ENCODE measurements at places on chromosomes 13 and 19. TPM values are rescaled to one million over a fixed set of nuclear protein-coding genes. Genes with fewer than 3 reads are reported as not detected.

GRCh38 chr19:41802770-41803169 lies 6.4 kb downstream of the CEACAM3 start:
- DNase-seq = no peak

GRCh38 chr19:6735181-6735911 lies 2.0 kb downstream of the GPR108 start:
- no peak for DNase-seq

DNA sequence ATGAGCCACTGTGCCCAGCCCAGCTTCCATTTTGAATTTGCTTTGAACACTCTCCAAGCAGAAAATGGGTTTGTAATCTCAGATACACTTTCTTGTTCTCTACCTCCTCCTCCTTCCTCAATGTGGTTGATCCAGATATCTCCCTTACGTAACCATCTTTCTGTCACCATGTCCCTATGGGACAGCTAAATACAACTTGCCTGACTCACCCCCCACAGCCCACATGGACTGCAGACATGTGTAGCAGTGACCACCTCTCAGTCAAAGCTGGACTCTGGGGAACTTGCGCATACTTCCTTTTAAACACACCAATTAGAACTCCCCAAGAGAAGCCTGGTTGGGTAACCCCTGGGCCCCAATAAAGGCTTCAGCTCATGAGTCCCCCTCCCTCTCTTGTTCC lies 10.8 kb upstream of the ZNF799 start:
- no peak for DNase-seq

ZNF415 gene
- 0.83 TPM for total RNA-seq

DNA sequence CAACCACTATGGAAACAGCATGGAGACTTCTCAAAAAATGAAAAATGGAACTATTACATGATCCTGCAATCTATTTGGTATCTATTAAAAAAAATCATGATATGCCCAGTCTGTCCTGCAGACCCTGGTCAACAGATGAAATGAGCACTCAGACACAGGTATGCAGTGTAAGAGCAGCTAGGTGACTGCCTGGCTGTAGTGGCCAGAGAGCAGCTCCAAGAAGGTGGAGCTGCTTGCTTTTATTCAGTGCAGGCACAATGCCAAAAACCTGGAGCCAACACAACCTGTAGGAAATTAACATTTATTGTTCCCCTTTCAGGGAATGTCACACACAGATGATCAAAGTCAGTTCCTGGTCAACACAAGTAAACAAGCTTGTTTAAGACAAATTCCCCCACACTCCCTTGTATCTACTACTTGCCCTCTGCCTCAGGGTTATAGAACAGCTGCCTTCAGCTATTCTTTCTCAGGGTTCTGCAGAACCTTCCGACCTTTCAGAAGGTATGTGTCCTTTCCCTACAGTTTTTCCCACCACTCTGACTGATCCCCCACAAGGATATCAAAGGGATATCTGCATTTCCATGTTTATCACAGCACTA lies 933.7 kb upstream of the SLITRK5 start:
- DNase-seq = no peak

GRCh38 chr19:51359294-51359693 lies 6.9 kb downstream of the ETFB start:
- DNase-seq = no peak

DNA sequence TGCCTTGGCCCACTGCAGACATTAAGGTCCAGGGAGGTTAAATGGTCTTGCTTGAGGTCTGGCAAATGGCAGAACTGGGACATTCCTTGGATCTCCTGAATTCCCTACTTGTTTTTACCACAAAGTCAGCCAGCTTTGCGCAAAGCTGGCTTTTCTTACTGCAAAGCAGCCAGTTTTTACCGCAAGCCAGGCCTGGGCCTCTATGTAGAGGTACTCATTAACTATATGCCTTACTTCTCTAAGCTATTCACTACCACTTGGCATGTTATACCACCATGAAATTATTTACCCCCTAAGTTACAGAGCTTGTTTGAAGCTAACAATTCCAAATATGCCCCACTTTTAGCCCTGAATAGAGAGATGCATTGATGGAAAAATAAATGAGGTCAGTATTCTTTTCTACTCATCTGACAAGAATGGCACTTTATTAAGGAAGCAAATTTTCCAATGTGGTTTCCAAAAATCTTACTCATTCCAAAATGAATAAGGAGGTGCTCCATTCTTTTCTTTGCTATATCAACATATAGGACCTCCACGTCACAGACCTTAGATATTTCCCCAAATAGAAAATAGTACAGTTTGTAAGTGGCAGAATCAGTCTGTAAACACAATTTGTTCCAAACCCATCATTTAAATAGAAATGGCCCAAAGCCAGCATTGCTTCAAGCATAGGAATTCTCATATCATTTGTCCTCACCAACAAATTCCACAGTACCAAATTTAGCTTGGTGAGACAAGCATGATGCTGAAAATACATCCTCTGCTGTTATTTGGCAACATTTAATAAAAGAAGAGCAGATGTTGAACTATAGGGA lies 143.9 kb upstream of the TSC22D1 start:
- DNase-seq = no peak

DNA sequence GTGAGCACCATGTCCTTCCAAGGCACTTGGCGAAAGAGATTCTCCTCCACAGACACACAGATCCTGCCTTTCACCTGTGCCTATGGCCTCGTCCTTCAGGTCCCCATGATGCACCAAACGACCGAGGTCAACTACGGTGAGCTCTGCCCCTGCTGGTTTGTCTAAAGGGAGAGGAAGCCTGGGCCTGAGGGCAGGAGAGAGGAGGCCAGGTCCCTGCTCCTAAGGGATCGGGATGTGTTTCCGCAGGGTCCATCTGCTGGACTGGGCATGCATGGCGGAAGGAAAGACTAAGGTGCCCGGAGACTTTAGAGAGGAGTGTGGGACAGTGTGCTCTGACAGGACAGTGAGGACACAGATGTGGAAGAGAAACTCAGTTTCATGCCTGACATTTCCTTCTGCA lies 7.6 kb downstream of the SERPINE3 start:
- DNase-seq = no peak

DNA sequence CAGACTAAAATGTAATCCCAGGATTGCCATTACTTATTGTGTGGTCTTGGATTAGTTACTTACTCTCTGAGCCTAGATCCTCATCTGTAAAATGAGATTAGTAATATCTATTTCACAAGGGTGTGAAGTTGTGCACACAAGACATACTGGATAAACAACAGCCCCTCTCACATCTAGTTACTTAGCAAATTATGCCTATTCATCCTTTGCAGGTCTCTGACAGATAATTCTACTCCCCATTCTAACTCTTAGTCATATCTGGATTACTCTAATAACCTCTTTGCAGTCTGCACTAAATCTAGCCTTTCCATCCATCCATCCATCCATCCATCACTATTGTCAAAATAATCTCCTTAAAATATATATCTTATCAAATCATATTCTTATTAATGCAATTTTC lies 12.4 kb downstream of the MTRF1 start:
- no peak for DNase-seq

DNA sequence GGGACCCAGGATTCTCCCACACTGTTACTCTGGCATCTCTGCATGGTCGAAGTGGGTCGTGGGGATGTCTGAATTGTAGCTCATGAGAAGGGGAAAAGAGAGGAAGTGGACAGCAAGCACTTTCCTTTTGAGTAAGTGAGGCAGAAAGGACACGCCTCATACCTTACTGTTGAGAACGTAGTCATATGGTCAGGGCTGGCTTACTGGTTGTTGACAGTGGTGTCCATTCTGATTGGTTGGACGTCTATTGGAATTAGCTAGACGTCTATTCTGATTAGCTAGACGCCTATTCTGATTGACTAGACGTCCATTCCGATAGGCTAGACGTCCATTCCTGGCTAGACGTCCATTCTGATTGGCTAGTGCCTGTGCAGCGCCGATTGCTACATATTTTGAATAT lies 12.4 kb downstream of the GRIN2D start:
- DNase-seq = no peak

- no peak for DNase-seq
Observed at GRCh38 chr19:13417054-13417453, 89.2 kb downstream of the CACNA1A start.

- DNase-seq = no peak
Observed at GRCh38 chr13:37179645-37180044, 74.2 kb upstream of the CSNK1A1L start.

- no peak for DNase-seq
Observed at GRCh38 chr13:79060216-79060615, 345.8 kb downstream of the RBM26 start.

DNA sequence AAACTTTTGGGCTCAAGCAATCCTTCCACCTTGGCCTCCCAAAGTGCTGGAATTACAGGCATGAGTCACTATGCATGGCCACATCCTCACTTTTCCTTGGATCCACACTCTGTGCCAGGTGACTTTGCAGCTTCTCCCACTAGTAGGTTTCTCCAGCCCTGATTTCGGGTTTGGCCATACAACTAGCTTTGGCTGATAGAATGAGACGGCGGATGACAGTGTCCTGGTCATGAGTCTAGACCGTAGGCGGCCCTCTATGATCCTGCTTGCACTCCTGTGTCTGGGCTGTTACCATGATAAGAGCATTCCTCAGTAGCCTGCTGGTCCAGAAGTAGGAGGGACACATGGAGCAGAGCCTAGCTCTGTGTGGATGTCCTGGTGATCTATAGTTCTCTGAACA lies 112.5 kb upstream of the KL start:
- no peak for DNase-seq

DNA sequence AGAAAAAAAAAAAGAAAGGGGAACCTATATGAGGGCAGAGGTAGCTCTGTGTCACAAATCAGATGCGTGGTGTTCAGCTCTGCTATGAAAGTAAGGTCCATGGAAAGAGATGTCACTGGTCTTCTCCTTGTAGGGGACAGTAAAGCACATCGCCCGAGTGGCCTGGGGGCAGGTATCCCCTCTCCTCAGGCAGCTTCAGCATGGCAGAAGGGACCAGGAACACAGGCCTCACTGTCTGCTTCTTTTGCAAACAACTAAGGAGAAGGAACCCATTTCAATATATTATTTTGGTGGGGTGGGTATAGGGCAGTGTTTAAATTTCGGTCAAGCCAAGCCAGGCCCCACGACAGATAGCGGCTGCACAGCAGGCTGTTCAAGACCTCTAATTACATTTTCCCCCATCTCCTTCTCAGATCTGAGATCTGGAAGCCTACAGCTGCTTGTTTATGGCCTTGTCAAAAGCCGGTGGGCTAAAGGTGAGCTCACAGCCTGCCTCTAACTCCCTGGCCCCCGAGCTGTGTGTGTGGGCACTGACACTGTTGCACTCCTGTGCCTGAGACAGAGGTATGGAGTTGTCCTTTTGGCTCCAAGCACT lies 72.8 kb downstream of the HSPH1 start:
- DNase-seq = no peak

DNA sequence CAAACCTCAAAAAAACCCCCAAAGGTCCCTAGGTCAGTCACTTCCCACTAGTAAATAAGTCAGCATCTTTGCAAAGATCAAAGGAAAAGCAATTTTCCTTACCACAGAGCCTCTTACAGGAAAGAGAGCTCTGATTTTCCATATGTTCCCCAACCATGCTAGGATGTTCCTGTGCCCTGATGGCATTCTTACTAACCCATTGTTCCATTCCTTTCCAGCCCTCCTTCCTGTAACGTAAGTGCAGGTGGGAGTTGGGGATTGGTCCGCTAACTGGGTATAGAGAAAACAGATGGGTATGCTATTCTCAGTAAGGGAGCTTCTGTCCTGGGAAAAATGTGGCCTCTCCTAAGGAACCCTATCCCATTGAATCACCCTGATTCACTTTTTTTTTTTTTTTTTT lies 14.3 kb downstream of the DPRX start:
- no peak for DNase-seq

SELENOW gene
- 62.9 TPM for total RNA-seq

B3GNT3 gene
- total RNA-seq = 1.2 TPM

LMTK3 gene
- 0.43 TPM for total RNA-seq

DNA sequence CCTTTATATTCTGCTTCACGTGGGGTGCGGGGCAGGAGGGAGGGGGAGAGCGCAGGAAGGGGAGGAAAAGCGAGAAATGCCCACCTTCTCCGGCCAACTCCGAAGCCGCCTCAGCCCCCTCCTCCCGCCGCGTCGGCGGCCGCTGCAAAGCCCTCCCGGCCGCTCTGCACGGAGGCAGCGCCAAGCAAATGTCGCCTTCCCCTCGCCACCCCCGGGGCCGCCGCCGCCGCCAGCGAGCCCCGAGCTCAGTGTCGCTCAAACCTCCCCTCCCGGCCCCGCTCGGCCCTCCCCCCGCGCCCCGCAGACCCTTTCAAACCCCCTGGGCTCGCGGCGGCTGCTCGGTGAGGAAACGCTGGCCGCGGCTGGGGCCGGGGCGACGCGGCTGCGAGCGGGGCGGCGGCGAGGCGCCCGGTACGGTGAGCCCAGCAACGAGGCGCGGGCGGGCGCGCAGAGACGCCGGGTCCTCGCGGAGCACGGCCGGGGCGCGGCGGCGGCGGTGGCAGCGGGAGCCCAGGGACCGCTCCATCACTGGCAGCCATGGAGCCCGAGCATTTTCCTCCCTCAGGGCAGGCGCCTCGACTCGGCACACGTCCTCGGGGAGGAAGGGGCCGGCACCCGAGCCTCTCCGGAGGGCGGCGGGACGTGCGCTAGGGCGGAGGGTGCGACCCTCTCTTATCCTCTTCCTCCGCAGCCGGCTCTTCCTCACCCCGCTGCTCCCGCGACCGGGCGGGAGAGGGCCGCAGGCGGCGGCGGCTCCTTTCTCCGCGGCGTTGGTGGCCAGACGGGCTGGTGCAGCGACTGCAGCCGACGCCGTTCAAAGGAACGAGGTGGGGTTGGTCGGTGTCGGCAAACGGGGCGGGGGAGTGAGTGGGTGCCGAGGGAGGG lies 463 bp upstream of the TSC22D1 start:
- DNase-seq = no peak

LINGO3 gene
- total RNA-seq = not detected

DNA sequence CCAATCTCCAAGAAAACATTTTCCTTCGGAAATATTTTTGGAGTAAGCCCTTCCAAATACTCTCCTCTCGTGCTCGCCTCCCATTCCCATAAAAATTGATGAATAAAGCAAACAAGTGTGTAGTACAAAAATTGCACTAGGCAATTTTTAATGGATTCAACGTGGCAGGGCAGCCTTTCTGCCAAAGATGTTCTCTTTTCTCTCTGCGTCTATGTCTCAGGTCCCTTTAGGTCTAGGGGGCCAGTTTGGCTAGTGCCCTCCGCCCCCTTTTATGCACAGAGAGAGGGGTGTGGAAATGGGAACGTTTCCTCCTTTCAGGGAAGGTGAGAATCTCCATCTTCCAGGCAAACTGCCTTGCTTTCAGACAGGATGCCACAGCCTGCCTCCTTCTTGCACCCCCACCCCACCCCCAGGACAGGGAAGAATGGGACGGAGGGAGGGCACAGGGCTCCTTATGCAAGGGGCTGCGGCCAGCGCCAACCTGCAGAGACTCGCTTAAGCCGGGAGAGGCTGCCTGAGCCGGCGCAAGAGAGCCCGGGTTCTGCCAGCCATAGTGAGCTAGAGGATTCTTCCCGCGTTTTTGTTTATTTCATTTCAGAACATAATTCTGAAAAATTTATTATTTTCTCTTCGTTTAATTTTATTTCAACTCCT lies 2.7 kb upstream of the ZIC2 start:
- DNase-seq = no peak

GRCh38 chr13:49760558-49760957 lies 31.9 kb downstream of the KPNA3 start:
- DNase-seq = no peak

All from left lobe of liver (tissue), 2 donors.